Activated CD8-positive, alpha-beta T cell treated with anti-CD3 and anti-CD28 coated beads for 36 hours (primary cell): ENCODE measurements at places on chromosomes 13 and 19. TPM values are rescaled to one million over a fixed set of nuclear protein-coding genes. Genes with fewer than 3 reads are reported as not detected.
A peak's percentile ranks its signal among the peaks of the same experiment; 100 is the strongest.

DNA sequence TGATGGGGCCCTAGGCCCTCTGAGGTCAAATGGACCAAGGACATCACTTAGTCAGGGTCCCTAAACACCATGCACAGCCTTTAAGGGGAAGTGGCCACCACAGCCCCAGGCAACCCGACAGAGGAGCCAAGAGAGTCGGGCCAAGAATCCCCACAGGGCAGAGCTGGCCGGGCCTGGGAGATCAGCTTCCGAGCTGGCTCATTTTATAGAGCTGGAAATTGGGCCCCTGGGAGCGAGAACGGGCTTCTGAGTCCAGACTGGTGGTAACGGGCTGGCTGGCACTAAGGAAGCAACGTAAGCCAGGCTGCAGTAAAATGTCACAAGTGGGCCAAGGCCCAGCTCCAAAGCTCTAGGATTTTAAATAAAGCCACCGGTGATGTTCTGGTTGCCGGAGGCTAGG lies 51.1 kb downstream of the HSPH1 start:
- H3K36me3 ChIP-seq = no peaks in the 10 kb centered on the region
- no peaks in the 10 kb centered on the region for H3K4me1 ChIP-seq
- H3K27me3 ChIP-seq = peaks cover 8% of the 10 kb centered on the region
- no peak for DNase-seq

- H3K36me3 ChIP-seq = no peaks in the 10 kb centered on the region
- H3K4me1 ChIP-seq = peaks cover 21% of the 10 kb centered on the region
- H3K27ac ChIP-seq = no peak overlapping the region
- DNase-seq = no peak
Measured at GRCh38 chr13:114211446-114212157, 23.1 kb upstream of the CDC16 start.

GRCh38 chr13:51479199-51479523 lies 26.3 kb upstream of the INTS6 start:
- no peak overlapping the region for H3K4me3 ChIP-seq
- no peaks in the 10 kb centered on the region for H3K4me1 ChIP-seq
- no peak overlapping the region for H3K27ac ChIP-seq
- no peaks in the 10 kb centered on the region for H3K36me3 ChIP-seq

- H3K27ac ChIP-seq = no peak overlapping the region
- DNase-seq = no peak
- no peaks in the 10 kb centered on the region for H3K36me3 ChIP-seq
Measured at GRCh38 chr13:41411522-41411921, 45.8 kb upstream of the RGCC start.

DNA sequence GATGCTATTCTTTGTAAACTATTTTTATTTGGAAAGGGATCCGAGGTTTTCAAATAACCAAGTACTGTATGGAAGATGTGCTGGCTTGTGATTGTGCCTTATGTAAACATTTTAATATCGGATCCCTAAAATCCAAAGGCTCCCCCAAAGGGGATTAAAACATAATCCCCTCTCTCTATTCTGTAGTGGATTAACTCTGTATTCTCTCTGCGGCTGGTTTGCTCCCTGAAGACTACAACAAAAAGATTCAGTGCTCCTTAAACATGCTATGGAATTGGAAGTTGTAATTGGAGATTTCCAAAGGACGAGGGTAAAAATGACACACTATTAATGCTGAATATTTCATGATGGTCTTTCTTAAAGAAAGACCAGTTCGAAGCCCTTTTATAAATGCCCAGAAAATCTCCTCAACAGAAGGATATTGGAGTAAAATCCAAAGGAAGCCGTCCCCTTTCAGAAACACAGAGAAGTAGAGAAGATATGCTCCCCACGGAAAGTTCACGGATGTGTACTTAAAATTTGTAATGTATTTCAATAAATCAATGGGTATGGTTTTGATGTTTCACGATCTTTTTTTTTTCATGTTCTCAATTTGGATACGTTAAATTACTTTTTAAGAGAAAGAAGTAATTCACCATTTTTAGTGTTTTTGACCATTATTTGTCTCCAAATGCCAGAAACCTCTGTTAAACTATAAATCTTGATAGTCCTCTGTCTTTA lies 6.5 kb downstream of the MAB21L1 start:
- no peak for DNase-seq
- no peak overlapping the region for H3K4me3 ChIP-seq
- peaks cover 45% of the 10 kb centered on the region for H3K27me3 ChIP-seq
- H3K27ac ChIP-seq = no peak overlapping the region

DNA sequence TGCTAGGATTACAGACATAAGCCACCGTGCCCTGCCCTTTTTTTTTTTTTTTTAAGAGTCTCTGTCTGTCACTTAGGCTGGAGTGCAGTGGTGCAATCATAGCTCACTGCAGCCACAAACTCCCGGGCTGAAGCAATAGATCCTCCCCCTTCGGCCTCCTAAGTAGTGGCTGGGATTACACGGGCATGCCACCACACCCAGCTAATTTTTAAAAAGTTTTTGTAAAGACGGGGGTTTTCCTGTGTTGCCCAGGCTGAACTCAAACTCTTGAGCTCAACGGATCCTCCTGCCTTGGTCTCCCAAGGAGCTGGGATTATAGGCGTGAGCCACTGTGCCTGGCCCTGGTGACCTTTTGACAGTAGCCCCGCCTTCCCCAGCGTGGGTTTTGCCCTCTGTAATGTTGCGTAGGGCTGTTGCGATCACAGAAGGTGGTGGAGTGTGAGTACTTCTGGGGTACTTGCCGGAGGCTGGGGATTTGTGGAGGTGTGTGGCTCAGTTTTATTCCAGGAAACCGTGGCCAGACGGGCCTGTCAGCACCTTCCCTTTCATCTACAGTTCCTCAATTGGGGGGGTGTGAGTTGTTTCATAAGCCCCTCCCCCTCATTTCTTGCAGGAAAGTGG lies 11.6 kb upstream of the RETN start:
- peak overlapping the region; percentile 78 for H3K27ac ChIP-seq
- H3K4me3 ChIP-seq = peak overlapping the region; percentile 68
- peaks cover 37% of the 10 kb centered on the region for H3K4me1 ChIP-seq
- H3K36me3 ChIP-seq = no peaks in the 10 kb centered on the region
- peaks cover 2% of the 10 kb centered on the region for H3K27me3 ChIP-seq
- DNase-seq = peak; percentile 91

- no peaks in the 10 kb centered on the region for H3K36me3 ChIP-seq
- no peaks in the 10 kb centered on the region for H3K4me1 ChIP-seq
- H3K4me3 ChIP-seq = no peak overlapping the region
- no peak overlapping the region for H3K27ac ChIP-seq
- no peak for DNase-seq
Measured at GRCh38 chr13:113566227-113566561, 18.4 kb upstream of the TFDP1 start.

GRCh38 chr19:10818301-10819123 lies 17.5 kb downstream of the TMED1 start:
- no peak for DNase-seq
- H3K36me3 ChIP-seq = peaks cover 31% of the 10 kb centered on the region
- no peak overlapping the region for H3K27ac ChIP-seq
- H3K27me3 ChIP-seq = no peaks in the 10 kb centered on the region
- H3K4me1 ChIP-seq = peaks cover 6% of the 10 kb centered on the region

DNA sequence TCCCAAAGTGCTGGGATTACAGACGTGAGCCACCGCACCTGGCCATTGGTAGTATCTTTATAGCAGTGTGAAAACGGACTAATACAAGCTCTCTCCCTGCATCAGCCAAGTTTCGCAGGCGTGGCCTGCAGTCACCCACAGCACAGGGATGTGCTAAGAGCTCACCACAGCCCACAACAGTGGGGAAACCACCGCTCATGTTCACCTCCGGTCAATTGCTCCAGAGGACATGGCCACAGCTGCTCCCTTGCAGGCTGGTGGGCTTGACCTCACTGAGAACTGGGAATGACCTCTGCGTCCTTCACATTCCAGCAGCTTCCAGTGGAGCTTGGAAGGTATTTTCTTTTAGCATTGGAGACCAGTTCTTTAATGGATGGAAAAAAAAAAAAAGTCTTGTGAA lies 156.4 kb downstream of the KCTD15 start:
- DNase-seq = no peak
- no peak overlapping the region for H3K27ac ChIP-seq
- H3K27me3 ChIP-seq = peaks cover 7% of the 10 kb centered on the region

DNA sequence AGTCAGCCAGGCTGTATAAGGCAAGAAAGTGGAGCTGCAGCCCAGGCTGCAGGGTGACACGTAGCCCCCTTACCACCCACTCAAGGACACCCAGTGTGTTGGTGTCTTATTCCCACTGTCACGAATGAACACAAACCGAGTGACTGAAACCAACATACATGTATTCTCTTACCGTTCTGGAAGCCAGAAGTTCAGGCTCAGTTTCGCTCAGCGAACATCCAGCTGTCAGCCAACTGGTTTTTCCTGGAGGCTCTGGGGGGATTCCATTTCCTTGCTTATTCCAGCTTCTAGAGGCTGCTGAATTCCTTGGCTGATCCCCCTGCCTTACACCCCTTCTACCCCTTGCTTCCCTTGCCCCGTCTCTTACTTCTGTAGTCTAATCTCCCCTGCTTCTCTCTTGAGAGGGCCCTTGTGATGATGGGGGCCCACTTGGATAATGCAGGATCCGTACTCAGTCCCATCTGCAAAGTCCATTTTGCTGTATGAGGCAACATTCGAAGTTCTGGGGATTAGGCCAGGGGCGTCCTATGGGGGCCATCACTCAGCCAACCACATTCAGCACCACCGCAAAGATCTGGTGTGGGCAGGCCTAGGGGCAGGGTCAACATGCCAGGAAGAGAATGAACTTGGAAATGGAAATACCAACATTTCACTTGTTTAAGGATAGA lies 47.3 kb upstream of the MTIF3 start:
- H3K4me3 ChIP-seq = no peak overlapping the region
- no peak overlapping the region for H3K27ac ChIP-seq
- no peaks in the 10 kb centered on the region for H3K36me3 ChIP-seq

- peak overlapping the region; percentile 92 for H3K4me3 ChIP-seq
- peaks cover 12% of the 10 kb centered on the region for H3K36me3 ChIP-seq
- no peak for DNase-seq
Measured at GRCh38 chr19:2949939-2950285, 5.1 kb upstream of the ZNF77 start.

DNA sequence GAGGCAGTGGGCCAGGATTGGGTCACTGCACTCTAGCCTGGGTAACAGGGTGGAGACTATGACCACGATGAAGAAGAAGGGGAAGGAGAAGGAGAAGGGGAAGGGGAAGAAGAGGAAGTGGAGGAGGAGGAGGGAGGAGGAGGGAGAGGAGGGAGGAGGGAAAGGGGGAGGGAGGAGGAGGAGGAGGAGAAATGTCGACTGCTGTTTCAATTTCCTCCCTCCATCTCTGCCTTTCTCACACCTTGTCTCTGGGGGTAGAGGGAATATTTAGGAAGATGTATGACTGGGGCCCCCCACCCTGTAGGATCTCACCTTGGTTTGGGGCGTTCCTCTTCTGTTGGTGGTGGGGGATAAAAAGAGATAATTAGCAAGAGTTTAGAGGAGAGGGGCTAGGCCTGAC lies 3.8 kb downstream of the TNNT1 start:
- DNase-seq = no peak
- H3K27ac ChIP-seq = no peak overlapping the region
- H3K4me3 ChIP-seq = no peak overlapping the region
- peaks cover 53% of the 10 kb centered on the region for H3K27me3 ChIP-seq
- peaks cover 4% of the 10 kb centered on the region for H3K4me1 ChIP-seq

GRCh38 chr13:110546926-110547325 lies 14.6 kb downstream of the RAB20 start:
- no peaks in the 10 kb centered on the region for H3K27me3 ChIP-seq
- H3K36me3 ChIP-seq = peaks cover 4% of the 10 kb centered on the region

DNA sequence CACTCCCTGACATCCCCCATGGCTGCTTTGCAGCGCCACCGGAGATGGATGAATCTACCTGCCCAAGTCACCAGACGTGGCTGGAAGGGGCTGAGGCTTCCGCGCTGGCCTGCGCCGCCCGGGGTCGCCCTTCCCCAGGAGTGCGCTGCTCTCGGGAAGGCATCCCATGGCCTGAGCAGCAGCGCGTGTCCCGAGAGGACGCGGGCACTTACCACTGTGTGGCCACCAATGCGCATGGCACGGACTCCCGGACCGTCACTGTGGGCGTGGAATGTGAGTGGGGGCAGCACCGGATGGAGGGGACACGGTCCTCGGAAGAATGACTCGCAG lies 4.6 kb downstream of the ICAM5 start:
- no peak for DNase-seq
- no peak overlapping the region for H3K27ac ChIP-seq
- H3K4me1 ChIP-seq = peaks cover 45% of the 10 kb centered on the region
- no peak overlapping the region for H3K4me3 ChIP-seq

Gene PKN1
- total RNA-seq = 172 TPM

Gene MYADM
- 64.7 TPM for total RNA-seq

Gene LCP1
- 1,014 TPM for total RNA-seq

Gene ZNF100
- total RNA-seq = 18.9 TPM

Gene FBXO27
- 1.9 TPM for total RNA-seq

Gene CAPS
- total RNA-seq = 2.1 TPM

Gene CPAMD8
- not detected for total RNA-seq

Gene ZBTB45
- total RNA-seq = 7.9 TPM

Gene THSD8
- total RNA-seq = 36.2 TPM

Gene PLK5
- not detected for total RNA-seq

Gene ZNF836
- total RNA-seq = 12.6 TPM
